HepG2 (cell line): ENCODE measurements at places on chromosomes 11 and 22.

GRCh38 chr11:85758026-85758425 lies 52.9 kb downstream of the SYTL2 start:
- no peak for DNase-seq

GRCh38 chr11:87425391-87425790 lies 387.7 kb downstream of the TMEM135 start:
- DNase-seq = no peak

DNA sequence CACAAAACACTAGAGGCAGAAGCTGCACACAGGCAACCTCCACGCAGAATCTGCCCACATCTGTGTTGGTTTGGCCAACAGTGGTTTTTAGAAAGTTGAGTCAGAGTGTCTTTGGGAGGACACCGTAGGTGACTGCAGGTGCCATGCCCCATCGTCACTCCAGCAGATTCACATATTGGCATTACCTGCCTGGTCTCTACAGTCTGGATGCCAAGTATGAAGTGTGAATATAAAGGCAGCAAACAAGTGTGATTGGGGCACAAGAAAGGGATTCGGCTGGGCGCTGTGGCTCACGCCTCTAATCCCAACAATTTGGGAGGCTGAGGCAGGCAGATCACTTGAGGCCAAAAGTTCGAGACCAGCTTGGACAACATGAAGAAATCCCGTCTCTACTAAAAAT lies 11.0 kb upstream of the FXYD2 start:
- no peak for DNase-seq

DNA sequence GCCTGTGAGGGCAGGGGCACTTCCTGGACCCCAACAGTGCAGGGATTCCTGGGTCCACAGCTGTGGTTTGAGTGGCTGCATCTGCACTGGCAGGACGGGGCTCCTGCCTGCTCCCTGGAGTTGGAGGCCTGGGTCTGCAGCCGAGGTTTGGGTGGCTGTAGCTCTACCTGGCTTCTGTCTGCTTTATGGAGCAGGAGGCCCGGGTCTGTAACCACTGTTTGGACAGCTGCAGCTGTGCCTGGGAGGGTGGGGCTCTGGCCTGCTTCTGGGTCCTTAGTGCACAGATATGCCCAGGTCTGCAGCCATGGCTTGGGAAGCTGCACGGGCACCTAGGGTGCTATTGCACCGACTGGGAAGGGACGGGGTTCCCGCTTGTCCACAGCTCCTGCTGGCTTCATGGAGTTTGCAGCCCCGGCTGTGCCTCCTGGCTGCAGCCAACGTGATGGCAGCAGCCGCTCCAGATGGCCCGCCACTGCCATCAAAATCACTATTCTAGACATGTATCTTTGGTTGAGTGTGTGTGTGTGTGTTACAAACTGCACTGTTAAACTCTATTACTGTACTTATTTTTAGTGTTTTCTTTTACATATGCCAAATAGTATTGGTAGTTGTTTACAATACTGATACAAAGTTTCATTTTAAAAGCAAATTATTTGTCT lies 412.3 kb upstream of the KIRREL3 start:
- no peak for DNase-seq

DNA sequence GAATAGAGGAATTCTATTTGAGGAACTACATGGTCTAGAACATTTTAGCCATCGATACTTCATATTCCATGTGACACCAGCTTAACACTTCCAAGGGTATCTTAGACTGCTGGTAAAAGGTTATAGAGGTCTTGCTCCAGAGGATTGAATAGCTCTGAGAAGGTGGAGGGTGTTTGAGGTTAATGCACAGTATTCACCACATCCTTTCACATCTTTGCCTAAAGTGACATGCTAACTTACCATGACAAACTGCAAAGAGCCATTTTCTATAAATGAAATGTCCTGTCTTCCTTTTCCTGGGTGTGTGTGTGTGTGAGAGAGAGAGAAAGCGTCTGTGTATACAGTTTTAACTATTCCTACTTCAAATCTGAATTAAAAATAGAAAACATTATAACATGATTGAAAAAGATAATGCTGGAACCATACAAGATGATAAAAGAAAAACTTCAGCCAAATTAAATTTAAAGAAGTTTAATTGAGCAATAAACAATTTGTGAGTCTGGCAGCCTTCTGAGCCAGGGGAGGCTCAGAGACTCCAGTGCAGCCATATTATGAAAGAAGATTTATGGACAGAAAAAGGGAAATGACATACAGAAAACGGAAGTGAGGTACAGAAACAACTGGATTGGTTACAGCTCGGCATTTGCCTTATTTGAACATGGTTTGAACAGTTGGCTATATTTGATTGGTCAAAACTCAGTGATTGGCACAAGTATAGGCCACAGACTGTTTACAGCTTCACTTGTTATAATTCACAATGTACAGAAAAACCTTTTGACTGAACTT lies 320.9 kb upstream of the CCDC179 start:
- no peak for DNase-seq

GRCh38 chr11:134759274-134759673 lies 347.2 kb upstream of the B3GAT1 start:
- DNase-seq = no peak

GRCh38 chr22:33381531-33382406 lies 323.6 kb upstream of the SYN3 start:
- DNase-seq = no peak

DNA sequence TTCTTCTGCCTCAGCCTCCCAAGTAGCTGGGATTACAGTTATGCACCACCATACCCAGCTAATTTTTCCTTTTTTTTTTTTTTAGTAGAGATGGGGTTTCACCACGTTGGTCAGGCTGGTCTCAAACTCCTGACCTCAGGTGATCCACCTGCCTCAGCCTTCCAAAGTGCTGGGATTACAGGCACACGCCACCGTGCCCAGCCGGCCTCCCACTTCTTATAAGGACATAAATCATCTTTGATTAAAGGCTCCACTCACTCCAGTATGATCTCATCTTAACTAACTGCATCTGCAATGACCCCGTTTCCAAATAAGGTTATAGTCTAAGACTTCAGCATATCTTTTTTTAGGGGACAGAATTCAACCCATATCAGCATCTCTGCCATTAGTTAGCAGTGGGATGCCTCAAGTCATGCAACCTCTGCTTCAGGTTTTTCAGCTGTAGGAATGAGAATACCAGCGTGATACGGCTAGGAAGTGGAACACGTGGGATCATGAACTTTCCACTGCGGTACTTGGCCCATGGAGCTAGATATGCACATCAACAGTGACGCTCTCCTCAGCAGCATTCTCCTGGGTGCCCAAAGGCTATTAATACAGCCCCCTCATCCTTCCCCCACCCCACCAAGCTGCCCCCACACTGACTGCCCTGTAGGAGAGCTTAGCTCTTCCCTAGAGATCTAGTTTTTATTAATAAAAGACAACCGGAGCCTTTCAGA lies 41.4 kb downstream of the MCHR1 start:
- no peak for DNase-seq

DNA sequence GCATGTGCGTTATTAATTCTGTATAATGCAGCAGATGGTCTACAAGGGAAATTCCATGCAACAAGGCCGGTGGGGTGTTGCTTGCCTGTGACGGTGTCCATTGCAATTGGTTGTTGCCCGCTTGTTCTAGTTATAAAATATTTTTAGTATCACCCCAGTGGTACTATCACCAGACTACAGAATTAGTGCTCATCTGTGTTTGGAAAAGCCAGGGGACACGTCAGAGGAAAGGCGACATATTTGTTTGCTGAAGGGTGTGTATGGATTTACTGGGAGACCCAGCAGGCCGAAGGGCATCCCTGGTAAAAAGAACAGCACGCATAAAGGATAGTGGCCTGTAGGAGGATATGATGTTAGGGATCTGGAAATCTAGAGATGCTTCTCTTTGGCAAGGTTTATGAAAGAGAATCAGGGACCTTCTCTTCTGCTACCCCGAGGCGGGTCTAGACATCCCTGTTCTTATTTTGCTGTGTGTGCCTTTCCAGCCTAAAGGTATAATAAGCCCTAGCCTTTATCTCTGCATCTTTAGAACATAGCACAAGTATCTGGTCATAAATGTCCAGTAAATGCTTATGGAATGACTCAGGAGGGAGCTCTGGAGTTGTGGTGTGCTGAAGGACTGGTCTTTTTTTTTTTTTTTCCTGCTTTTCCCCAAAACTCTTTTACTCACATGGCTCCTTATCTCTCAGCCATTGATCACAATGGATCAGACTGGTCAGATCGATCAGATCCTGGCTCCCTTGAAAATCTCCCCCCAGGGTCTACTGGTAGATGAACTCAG lies 90.9 kb downstream of the LDLRAD3 start:
- DNase-seq = no peak

- no peak for DNase-seq
Measured at GRCh38 chr11:45933131-45933831, 10.8 kb downstream of the LARGE2 start.

DNA sequence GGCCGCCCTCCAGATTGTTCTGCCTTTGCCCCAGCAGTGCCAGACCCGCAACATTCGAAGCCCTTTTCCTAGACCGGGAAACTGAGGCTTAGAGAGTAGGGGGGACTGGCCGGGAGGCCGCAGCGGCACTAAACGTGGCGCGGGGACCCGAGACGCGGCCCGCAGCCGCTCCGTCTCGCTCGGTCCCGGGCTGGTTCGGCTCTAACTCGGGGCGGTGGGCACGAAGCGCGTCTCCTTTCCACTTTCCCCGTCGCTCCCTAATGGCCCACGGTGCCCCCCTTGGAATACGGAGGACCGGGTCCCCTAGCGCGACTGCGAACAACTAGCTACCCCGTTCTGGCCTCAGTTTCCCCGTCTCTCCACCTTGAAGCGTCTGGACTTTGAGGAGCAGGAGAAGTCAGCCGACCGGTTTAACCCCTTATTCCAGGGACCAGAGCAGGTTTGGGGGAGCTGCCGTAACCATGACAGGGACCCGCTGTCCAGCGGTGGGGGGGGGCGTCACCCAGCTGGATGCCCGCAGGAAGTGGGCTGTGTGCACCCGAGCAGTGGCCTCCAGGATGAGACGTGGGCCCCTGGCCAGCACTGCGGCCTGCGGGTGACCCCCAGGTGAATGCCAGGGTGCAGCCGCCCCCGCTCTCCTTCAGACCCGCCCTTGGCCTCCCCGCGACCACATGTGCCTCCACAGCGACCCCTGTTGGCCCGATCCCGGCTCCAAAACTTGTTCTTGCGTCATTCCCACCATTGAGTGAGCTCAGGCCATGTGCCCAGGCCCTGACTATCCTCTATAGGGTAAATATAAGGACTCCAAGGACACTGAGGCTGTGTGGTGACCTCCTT lies 1.1 kb downstream of the CDC42EP1 start:
- DNase-seq = peak; percentile 85

- DNase-seq = no peak
Measured at GRCh38 chr11:104073950-104074705, 37.7 kb downstream of the DDI1 start.

GRCh38 chr22:42704896-42705295 lies 15.8 kb downstream of the A4GALT start:
- DNase-seq = no peak

DNA sequence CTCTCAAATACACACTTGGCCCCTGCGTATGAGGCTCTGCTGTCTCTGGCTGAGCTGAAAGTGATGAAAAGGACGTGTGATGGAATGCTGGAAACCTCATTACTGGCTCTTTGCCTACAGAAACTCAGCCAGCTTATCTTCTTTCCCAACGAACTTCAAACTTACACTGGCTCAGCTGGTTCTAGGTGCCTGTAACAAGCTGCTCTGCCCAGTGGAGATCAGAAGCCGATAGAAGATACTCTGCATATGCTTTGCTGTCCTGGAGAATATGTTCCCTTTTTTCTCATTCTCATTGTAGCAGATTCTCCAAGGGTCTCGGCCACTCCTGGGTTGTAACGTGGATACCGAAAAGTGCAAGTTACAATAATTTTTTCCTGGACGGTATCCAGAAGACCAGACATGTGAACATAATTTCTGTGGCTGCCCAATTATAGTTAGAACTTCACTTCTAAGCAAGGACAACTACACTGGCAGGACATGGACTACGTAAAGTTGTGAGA lies 405.3 kb upstream of the CCDC90B start:
- no peak for DNase-seq

DNA sequence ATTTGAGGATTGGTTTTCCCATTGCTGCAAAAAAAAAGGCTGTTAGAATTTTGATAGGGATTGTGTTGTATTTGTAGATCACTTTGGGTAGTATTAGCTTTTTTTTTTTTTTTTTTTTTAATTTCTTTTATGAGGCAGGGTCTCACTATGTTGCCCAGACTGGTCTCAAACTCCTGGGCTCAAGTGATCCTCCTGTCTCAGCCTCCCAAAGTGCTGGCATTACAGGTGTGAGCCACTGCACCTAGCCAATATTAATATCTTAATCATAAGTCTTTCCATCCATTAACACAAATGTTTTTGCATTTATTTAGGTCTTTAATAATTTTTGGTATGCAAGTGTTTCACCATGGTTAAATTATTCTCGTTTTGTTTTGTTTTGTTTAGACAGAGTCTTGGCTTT lies 23.0 kb upstream of the AIFM3 start:
- no peak for DNase-seq

DNA sequence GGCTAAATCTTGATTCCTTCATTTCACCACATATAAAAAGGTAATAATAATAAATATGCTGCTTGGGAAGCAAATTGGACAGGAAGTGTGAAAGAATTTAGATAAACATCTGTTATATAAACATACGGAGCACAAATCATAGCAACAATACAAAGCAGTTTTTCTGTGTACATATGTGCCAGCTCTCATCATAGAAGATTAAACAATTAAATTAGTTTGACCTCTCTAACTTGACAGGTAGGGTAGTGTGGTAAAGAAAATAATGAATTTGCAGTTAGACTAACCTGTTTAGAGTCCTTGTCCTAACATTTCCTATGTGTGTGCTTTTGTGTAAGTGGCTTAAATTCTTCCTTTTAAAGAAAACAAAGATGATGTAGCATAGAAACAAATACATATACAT lies 995.7 kb upstream of the TENM4 start:
- no peak for DNase-seq

- no peak for DNase-seq
Measured at GRCh38 chr22:36617694-36618522, 85.6 kb downstream of the CACNG2 start.

DNA sequence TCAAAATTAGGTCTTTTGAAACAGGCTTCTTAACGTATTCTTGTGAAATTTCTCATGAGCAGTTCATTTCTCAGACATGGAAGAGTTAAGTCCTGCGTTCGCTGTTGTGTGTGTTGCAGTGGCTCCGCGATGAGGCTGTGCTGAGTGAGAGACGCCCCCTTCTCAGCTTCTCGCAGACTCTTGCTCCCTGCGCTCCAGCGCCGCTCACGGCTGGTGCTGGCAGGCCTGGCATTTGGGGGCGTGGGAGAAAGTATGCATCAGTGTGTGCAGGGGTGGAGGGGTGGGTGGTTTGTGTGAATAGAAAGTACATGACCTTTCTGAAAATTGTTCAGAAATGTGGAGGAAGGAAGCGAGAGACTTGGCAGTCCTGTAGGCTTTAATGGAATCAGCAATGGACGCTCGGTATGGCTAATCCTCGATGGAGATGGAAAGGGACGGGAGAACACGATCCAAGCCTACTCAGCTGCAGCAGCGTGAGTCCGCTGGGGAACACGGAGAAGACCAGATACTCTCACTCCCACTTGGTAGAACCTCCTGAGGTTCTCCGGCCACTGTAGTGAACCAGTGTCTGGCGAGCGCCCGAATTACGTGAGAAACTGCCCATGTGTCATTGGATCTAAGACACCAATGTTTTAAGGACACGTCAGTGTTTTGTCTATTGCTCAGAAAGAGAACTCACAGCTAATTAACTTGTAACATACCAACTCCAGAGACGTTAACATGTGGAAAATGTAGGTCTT lies 5.9 kb downstream of the TAB1 start:
- no peak for DNase-seq

- DNase-seq = no peak
Measured at GRCh38 chr11:131904756-131905155, 534.3 kb downstream of the NTM start.

GRCh38 chr11:133790995-133791394 lies 54.3 kb downstream of the SPATA19 start:
- DNase-seq = no peak

- DNase-seq = no peak
Measured at GRCh38 chr11:69329581-69329980, 35.6 kb downstream of the MYEOV start.
